ENCODE measurements at places on chromosomes 3 and 15.

DNA sequence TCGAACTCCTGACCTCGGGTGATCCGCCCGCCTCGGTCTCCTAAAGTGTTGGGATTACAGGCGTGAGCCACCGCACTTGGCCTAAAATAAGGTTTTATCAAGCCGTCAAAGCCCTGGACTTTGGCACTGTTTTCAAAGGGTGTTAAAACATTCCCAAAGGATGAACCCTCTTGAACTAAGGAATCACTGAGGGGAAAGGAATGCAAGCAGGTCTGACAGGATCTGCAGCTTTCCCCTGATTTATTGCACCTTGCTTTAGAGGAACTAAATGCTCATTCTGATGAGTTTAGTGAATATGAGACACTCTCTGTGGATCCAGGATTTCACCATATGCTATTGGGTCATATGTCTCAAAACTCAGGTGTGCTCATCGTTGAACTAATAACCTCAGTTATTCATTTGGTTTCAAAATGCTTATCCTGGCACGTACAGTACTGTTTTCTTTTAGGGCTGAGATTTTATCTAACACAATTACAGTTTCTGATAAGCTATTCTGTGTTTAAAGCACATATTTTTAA lies 63.0 kb upstream of the TSC22D2 start:
- DNase-seq, result no peak

GRCh38 chr3:34511891-34512290 lies 713.5 kb downstream of the PDCD6IP start:
- no peak for DNase-seq

GRCh38 chr15:34358367-34358766 lies 8.6 kb downstream of the LPCAT4 start:
- no peak for DNase-seq

DNA sequence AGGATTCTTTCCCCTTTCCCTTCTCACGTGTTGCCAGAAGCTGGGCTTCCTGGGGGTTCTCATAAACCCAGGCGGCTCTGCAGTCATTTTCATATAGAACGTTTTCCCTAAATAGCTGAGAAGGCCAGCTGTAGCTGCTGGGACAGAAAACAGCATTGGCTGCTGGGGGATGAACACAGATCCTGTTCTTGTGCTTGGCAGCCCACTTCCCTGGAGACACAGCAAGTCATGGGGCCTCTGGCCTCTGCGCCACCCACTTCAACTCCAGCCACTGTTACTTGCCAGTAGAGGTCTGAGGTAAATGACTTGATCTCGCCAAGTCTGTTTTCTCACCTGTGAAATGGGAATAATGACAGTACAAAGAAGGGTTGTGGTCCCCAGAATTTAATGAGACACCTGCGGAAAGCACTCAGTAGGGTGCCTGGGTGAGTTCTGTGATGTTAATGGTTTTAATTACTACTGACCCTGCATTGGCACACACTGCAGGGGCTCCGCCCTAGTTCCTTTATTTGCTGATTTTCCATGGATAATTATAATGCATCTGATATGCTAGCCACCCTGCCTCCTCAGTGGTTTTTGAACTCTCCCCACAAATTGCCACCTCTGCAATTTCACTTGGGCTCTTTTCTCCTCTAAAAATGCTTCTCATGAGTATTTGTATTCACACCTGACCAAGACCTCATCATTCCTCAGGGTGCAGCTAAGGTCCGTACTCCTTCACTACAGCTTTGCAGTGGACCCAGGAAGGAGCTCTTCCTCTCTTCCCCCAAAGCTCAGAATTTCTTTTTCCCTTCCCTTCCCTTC lies 274.7 kb downstream of the RPLP1 start:
- no peak for DNase-seq

GRCh38 chr3:128706086-128706615 lies 19.8 kb upstream of the RAB7A start:
- DNase-seq, result no peak

- no peak for DNase-seq
Measured at GRCh38 chr15:38992506-38992905, 427.9 kb upstream of the RASGRP1 start.

GRCh38 chr3:100254168-100254777 lies 6.5 kb upstream of the TBC1D23 start:
- no peak for DNase-seq

DNA sequence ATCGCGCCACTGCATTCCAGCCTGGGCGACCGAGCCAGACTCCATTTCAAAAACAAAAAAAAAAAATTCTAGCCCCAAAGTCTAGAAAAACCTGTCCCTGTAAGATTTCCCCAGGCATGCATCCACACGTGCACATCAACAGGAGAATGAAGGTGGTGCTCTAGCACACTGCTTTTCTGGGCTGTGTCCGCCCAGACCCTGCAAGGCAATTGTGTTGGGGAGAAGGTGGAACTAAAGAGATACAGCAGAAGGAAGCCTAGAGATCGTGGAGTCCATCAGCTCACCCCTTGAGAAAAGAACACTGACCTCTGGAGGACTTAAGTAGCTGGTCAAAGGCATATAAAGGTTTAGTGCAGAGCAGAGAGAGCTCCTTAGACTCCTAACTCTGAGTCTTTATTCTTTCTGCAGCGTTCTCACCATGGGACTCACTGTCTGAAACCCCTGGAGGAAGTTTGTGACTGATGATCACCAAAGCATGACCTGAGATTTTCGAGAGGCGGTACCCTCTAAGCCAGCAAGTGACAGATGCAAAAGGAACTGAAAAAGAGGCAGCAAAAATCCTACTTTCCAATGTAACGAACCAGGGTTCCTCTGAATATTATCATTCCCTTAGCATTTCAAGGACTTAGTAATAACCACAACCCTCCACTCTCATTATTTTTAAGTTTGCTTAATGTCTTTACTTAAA lies 179.8 kb downstream of the MEX3B start:
- DNase-seq, result no peak

DNA sequence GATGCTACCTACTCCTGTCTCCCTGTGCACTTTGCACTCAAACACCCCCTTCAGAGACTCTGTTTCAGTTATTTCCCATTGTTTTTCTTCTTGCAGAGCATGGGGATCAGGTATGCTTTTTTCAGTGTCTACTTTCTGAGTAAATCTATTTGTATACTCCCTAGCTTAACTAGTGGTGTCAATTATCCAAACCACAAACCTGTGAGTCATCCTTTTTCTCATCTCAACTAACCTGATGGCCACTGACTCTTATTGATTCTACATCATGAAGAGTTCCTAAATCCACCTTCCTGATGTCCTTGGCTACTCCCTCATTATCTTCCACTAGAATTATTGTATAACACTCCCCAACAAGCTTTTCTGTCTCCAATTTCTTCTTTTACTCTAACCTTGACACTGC lies 68.0 kb downstream of the DIPK2A start:
- no peak for DNase-seq

DNA sequence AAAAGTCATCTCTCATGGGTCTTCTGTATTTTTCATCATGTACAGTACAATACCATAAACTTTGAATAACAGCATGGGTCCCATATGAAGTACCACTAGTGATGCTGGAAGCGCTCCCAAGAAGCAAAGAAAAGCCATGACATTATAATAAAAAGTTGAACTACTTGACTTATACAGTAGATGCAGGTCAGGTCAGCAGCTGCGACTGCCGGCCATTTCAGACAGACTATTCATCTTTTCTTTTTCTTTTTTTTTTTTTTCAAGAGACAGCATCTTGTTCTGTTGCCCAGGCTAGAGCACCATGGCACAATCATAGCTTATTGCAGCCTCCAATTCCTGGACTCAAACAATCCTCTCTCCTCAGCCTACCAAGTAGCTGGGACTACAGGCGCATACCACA lies 10.2 kb downstream of the RAF1 start:
- DNase-seq, result no peak

GRCh38 chr3:166634091-166634746 lies 745.9 kb downstream of the ZBBX start:
- DNase-seq, result no peak

- DNase-seq, result no peak
Measured at GRCh38 chr3:96657710-96658109, 156.7 kb upstream of the EPHA6 start.

GRCh38 chr3:56025326-56025725 lies 442.9 kb downstream of the ERC2 start:
- DNase-seq, result no peak

- DNase-seq, result no peak
Measured at GRCh38 chr3:111730143-111730542, 128.9 kb upstream of the PHLDB2 start.

DNA sequence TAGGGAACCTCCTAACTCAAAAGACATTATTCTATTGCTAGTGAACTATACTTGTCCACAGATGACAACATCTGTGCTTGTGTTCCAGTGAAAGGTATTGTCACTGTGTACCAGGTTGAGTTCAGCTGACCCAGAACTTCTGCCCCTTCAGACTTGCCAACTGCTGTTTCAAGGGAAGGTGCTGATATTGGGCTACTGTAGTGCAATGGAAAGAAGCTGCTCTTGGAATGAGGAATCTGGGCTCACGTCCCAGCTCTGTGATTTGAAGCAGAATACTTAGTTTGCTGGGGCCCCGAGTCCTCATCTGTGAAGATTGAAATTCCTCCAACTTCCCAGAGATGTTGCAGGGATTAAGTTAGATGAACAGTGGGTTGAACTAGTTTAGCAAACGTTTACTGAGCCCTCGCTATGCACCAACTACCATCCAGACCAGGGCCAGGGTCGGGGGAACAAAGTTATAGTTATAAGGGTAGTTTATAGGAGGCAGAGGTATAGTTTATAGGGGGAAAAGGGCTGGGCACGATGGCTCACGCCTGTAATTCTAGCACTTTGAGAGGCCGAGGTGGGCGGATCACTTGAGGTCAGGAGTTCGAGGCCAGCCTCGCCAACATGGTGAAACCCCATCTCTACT lies 15.9 kb upstream of the UMPS start:
- no peak for DNase-seq

GRCh38 chr15:77650265-77650664 lies 17.6 kb upstream of the LINGO1 start:
- DNase-seq, result no peak

- no peak for DNase-seq
Measured at GRCh38 chr3:145967043-145967442, 193.9 kb downstream of the PLOD2 start.

DNA sequence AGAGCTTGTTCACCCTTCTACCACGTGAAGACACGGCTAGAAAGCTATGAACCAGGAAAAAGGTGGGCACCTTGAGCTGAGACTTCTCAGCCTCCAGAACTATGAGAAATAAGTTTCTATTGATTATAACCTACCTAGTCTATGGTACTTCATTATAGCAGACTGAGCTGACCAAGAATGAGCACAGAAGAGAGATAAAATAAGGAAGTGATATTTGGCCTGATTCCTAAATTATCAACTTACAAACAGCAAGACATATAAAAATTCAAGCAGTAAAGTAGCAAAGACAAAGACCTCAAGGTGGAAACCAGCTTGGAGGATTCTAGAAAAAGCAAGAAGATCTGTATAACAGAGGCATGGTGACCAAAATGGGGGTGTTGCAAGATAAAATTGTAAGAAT lies 63.9 kb upstream of the OSTN start:
- DNase-seq, result no peak

- DNase-seq, result no peak
Measured at GRCh38 chr3:156605686-156606605, 51.0 kb upstream of the SSR3 start.

DNA sequence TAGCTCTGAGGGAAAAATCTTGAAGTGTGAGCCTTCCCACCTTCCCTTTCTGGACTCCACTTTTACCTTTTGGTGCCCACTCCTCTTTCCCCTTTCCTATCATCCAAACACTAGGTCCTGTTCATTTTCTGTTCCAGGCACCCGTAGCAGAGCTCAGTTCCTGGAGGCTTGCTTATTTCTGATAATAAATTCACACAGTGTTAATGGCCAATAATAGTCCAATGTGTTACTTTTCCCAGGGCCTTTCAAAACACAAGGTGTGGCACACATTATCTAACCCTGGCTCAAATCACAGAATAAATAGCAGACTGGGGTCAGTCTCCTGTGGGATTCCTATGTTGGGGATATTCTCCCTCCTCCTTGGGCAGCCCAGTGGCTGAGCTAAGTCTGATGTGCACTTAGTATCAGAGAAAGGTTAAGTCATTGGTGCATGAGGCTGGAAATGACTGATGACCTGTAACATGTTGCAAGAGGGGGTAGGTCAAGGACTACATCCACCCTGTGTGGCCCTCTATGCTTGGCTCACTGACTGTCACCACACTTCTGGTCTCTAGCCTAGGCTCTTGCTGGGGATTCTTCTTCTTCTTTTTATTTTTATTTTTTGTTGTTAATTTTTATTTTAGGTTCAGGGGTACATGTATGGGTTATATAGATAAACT lies 43.7 kb upstream of the ROPN1 start:
- no peak for DNase-seq

- DNase-seq, result no peak
Measured at GRCh38 chr3:171307046-171307585, 153.1 kb downstream of the TNIK start.

DNA sequence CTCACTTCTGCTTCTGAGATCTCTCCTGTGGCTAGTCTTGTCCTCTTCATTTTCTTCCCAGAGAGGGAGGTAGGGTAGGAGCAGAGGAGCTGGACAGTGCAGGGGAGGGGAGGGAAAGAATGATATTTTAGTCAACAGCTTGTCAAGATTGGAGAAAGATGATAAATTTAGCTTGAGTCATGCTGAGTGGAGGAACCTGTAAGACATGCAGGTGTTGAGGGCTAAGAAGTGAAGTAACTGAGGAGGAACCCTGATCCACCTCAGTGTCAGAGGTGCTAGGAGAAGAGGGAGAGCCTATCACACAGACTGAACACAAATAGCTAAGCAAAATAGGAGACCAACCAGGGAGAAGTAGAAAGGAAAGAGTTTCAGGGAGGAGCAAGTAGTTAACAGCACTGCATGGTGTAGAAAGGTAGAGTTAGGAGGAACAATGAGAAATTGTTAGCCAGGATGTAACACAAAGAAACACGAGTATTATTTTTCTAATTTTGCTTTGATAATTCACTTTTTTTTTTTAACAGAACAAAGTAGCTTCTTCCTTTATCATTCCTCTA lies 108.2 kb upstream of the CHRM5 start:
- no peak for DNase-seq

- DNase-seq, result no peak
Measured at GRCh38 chr3:143295201-143296080, 175.9 kb downstream of the CHST2 start.

GRCh38 chr3:27824312-27825200 lies 102.4 kb upstream of the EOMES start:
- no peak for DNase-seq

DNA sequence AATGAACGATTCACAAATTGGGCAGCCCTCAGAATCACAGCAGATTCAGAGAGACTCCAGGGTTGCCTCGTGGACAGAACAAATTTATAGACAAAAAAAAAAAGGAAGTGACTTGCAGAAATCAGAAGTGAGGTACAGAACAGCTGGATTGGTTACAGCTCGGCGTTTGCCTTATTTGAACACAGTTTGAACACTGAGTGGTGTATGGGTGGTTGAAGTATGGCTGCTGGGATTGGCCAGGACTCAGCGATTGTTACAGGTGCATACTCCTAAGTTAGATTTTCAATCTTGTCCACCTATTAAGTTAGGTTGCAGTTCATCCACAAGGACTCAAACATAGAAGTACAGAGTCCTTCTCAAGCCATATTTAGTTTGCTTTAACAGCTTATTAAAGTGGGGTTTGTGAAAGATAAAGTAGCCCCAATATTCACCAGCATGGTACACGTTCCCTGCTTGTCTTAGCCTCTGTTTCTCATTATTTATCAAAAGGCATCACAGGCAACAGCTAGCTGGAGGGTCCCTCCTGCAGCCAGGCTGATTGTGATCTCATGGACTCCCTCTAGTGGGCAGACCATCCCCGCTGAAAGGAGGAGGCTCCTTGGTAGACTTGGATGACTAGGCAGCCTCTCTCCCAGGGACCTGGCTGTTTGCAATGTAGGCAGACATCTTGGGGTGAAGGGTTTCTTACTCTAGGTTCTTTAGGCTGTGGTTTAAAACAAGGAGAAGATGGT lies 17.6 kb upstream of the ALDH1L1 start:
- DNase-seq, result peak; percentile 33

- peak; percentile 71 for DNase-seq
Measured at GRCh38 chr3:141441381-141442364, 45.2 kb upstream of the RASA2 start.
